ENCODE measurements at places on chromosomes 7 and 10.

GRCh38 chr7:25860275-25861163 lies 291.5 kb upstream of the NFE2L3 start:
- DNase-seq, result no peak

DNA sequence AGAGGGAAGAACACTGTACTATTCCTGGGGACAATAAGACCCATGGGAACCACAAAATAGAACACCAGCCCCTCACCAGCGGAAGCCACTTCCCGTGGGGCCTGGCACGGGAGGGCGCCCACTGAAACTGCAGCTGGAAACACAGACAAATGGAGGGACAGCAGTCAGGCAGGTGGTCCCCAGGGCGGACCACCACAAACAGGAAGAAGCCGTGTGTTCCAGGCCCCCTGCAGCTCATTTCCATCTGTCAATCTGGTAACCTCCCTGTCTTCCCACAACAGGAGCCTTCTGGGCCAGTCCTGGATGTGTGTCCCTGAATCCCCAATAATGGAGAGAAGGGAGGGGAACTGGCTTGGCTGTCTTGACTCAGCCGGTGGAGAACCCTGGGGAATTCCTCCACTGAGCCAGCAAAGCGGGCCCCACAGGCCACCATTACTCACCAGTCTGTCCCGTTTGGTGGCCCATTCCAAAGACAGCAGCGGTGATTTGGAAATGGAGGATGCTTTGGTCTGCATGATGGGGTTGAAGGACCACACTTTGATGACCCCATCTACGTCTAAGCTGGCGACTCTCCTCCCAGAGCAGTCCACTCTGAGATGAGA lies 16.7 kb downstream of the WDR91 start:
- DNase-seq, result no peak

DNA sequence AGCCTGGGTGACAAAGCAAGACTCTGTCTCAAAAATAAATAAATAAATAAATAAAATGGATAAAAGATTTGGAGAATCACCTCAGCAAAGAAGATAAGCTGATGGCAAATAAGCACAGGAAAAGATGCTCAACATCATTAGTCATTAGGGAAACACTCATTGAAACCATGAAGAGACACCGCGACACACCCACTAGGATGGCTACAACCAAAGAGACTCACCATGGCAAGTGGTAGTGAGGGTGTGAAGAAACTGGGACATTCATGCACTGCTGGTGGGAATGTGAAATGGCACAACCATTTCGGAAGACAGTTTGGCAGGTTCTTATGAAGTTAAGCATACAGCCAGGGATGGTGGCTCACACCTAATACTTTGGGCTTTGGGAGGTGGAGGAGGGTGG lies 37.8 kb upstream of the FXYD4 start:
- no peak for DNase-seq

DNA sequence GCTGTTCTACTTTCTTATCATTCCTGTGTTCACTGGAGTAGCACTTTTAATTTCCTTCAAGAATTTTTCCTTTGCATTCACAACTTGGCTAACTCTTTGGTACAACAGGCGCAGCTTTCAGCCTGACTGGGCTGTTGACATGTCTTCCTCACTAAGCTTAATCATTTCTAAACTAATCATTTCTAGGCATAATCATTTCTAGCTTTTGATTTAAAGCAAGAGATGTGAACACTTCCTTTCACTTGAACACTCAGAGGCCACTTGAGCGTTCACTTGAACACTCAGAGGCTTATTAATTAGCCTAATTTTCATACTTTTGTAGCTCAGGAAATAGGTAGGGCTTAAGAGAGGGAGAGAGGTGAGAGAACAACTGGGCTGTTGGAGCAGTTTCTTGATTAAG lies 15.9 kb downstream of the C10orf90 start:
- DNase-seq, result no peak

DNA sequence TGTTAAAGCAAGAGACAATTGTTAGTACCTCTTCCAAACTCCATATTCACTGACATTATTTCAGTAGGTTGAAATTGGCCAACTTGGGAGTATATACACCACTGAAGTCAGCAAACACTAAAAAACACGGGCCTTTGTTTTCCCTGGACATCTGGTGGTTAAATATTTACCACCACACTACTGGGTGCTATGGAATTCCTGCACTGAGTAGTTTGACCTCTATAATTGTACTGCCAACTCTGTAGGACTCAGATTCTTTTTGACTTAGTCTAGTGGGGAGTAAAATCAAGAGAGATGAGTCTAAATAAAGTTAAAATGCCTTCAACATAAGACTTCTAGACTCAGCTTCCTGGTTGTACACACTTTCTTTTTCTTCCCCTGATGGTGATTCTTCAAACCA lies 41.3 kb upstream of the TES start:
- DNase-seq, result no peak

- no peak for DNase-seq
These were observed 408.0 kb downstream of the HGF start for GRCh38 chr7:81361769-81362312.

DNA sequence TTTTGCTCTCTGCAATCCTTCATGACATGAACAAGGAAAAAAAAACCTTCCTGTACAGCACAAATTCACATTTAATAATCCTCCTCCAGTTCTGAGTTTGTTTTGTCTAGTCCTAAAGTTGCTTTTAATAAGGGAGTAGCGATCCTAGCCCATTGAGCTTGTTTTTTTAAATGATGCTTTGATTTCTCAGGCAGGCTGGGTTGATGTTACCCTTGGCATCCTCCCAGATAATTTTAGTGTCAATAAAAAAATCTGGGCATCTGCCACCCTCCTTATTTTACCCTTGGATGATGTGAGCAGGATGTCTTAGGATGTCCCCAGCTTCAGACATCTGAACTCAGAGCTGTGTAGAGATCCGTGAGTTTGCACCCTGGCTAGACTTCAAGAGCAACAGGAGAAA lies 33.9 kb upstream of the PROSER2 start:
- DNase-seq, result no peak

DNA sequence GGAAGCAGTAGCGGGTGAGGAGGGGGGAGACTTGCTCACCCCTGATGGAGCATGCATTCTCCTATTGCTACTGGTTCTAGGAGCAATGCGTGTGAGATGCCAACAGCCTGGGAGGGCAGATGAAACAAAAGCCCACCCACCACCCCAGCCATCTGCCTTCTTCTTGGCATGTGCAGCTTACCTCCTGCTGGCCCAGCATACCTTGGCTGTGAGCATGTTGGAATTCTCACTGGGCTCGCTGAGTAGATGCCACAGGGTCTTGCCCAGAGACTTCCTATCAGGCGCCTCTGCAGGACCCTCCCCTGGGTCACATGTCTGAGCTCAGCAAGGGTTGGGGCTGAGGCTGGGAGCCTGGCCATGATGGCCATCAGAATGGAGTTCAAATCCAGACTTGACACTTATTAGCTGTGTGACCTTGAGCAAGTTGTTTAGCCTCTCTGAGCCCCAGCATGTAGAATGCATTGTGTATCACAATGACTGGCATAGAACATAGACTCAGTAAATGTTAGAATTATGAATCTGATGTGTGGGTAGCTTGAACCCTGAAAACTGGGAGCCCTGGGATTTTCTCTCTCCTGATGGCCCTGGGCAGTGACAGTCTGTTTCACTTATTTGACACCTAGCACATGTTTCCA lies 38.2 kb downstream of the CDH23 start:
- DNase-seq, result no peak

DNA sequence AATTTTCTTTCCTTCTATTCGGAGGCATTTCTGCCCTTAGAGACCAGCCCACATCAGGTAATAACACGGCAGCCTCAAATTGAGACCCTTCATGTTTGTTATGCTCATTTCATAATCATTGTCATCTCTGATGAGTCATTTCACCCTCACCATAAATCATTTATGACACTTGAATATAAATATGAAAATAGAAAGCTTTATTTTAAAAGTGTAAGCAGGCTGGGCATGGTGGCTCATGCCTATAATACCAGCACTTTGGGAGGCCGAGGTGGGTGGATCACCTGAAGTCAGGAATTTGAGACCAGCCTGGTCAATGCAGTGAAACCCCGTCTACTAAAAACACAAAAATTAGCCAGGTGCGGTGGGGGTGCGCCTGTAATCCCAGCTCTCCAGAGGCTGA lies 57.4 kb upstream of the EGFR start:
- DNase-seq, result no peak

DNA sequence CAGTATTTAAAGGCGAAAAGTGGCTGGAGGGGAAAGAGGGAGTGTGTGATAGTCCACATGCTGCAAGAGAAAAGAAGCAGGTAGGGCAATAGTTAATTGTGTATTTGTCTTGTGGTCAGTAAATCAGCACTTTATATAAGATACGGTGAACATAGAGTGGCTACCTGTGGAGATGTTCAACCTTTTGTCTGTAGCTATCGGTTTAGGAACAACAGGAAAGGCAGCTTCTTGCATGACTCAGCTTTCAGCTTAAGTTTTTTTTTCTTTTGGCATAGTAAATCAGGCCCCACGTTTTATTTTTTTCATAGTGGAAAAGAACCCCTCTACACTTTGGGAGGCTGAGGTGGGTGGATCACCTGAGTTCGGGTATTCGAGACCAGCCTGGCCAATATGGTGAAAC lies 14.2 kb upstream of the MTPN start:
- no peak for DNase-seq

DNA sequence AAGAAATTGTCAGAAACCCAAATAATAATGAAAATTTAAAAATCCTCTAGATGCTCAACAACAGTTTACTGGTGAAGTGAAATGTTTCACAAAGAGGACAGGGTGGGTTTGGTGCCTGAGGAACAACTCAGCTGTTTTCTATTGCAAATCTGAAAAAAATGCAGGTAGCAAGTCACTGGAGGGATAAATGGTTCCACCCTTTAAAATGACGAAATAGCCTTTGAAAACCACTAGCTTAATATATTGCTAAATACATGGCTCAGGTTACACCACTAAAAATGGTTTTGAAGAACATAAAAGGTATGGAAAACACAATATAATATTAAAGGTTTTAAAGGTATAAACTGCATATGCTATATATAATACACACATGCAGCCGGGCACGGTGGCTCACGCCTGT lies 69.5 kb downstream of the LMBR1 start:
- no peak for DNase-seq

- DNase-seq, result no peak
These were observed 66.3 kb downstream of the SND1 start for GRCh38 chr7:127718340-127718679.

DNA sequence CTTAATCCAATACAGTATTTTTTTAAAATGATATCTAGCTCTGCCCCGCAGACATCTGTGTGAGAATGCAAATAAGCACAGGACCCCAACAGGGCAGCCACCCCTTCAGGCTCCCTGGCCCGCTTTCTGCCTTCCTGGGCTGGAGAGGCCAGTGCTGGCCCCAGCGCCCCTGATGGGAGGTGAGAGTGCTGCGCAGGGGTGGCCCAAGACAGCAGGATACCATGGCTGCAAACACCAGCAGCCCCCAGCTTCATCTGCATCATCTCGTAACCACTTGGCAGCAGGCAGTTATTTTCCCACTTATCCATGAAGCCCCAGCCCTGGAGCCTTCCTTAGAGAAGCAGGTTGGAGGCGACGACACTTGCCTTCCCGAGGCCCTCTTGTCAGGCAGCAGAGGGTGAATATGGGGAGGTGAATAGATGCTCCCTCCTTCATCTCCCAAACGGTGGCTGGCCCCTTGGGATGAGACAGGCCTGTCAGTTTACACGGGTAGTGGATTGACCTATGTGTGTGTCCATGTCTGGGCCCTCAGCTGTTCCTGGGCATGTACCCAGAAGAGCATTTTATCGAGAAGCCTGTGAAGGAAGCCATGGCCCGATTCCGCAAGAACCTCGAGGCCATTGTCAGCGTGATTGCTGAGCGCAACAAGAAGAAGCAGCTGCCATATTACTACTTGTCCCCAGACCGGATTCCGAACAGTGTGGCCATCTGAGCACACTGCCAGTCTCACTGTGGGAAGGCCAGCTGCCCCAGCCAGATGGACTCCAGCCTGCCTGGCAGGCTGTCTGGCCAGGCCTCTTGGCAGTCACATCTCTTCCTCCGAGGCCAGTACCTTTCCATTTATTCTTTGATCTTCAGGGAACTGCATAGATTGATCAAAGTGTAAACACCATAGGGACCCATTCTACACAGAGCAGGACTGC lies 71.2 kb downstream of the ALOX5 start:
- no peak for DNase-seq

GRCh38 chr10:102611514-102612087 lies 32.7 kb upstream of the TRIM8 start:
- no peak for DNase-seq
